ENCODE measurements at places on chromosomes 12 and 14.

GRCh38 chr12:11795192-11795912 lies 145.9 kb downstream of the ETV6 start:
- DNase-seq: no peak

- no peak for DNase-seq
Observed at GRCh38 chr14:55745906-55746305, 165.9 kb downstream of the KTN1 start.

DNA sequence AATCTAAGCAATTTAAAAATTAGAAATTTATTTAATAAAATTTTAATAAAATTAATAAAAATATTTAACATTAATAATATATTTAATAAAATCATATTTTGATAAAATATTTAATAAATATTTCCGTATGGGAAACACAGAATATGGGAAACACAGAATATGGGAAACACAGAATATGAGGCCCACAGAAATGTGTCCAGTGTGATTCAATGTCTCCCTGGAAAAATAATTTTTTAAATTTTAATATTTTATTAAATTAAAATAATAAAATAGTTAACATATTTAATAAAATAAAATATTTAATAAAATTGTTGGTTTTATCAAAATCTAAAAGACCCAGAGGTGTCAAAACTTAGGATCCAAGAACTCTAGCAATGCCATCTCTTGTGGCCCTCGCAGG lies 186.4 kb downstream of the TMEM132D start:
- no peak for DNase-seq

DNA sequence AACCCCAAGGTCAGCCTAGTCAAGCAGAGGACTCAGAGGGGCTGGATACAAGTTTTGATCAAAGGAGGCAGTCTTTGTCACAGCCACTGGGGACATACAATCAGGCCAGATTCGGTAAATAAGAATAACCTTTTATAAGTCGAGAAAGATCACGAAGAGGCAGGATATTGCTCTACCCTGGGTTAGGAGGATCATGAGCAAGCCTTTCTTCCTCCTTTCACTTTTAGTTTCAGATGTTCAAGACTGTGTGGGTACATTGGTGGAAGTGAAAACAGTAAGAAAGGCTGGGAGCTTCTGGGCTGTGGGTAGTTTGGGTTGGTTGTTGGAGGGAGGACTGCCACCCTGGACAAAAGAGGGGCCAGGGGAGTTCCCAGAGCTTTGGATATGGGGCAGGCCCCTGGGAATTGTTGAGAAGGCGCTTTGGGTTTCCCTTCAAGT lies 127.7 kb downstream of the SNAPC1 start:
- no peak for DNase-seq

DNA sequence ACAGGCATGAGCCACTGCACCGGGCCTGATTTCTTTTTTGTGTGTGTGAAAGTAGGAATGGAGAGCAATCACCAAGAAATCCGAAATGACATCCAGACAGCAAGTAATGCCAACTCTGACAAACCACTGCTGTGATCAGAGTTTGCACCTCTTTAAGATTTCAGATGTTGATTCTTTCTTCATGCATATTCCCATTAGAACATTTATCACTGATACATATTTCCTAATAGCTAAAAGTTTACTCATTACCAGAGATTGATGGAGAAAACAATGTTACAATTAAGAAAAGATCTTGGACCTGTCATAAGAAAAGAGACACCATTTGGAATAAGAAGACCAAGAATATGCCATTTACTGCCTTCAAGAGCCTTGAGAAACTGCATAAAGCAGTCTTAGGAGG lies 217.0 kb upstream of the MGAT4C start:
- no peak for DNase-seq

DNA sequence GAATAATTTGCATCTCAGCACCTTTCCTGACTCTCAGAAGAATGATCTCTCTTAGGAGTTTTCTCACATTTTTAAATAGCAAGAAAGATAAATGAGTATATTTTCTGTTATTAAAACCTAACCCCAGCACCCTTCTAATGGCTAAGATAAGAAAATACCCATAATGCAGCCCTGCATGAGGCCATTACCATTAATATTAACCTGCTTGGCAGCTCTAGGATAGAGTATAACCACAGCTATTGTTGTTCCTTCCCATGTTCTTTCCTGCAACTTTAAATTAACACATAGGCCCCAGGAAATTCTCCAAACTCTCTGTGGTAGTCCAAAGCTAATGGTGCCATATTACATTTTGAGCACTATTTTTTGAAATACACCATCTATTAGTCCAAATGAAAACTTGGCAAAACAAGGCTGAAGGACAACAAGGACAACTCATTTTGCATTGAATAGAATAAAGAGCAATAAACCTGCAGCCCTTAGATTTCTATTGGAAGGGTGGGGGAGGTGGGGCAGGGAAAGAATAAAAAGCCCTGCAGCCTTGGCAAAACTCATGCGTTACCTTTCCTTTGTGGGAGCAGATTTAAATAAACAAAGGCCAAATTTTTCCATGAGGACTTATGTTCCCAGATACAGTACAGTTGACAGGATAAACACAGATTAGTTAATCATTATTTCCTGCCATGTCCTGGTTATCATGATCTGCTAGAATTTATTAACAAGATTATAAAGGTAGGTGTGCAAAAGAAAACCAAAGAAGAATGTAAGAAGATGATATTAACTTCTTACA lies 46.9 kb downstream of the BTG1 start:
- no peak for DNase-seq

DNA sequence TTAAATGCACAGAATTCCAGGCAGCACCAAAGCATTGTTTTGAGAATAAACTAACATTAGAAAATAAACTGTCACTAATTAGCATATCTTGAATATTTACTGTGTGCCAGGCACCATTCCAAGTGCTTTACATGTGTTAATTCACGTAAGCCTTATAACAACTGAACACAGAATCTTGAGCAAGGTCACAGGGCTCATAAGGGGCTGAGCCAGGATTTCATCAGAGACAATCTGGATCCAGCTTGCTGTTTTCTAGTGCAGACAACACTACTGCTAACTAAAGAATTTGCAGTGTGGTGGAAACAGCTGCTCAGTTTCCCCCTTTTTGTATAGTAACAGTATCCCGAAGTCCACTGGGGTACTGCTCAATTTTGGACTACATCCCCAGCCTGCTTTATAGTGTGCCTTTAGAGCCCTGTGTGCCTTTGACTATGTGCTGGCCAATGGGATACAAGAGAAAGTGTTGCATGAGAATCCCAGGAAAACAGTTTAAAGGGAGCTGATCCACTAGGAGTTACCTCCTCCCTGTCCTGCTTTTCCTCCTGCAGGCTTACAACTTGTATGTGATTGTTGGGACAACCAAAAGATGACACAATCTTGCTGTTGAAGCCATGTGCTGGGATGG lies 36.0 kb upstream of the RMST start:
- DNase-seq: no peak

DNA sequence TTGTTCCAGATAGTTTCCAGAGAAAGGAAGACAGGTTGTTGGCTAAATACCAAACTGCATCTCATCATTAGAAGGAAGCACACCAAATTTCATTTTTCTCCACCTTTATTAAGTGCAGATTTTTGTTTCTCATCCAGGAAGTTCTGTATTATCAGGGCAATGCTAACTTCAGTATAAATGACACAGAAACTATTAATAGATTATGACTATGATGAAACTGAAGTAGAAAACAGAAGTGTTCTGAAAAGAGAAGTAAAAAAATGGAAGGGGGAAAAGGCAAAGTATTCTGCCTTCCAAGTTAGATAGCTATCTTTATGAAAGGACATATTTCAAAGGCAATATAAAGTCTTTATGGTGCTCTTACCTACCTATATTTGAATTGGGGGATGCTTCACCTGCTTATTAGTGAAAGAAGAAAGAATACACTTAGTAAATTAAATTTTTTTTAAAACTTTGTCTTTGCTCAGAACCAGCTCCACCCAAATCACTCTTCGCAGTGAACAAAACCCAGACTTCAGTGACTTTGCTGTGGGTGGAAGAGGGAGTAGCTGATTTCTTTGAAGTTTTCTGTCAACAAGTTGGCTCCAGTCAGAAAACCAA lies 223.9 kb downstream of the PTPRO start:
- no peak for DNase-seq

DNA sequence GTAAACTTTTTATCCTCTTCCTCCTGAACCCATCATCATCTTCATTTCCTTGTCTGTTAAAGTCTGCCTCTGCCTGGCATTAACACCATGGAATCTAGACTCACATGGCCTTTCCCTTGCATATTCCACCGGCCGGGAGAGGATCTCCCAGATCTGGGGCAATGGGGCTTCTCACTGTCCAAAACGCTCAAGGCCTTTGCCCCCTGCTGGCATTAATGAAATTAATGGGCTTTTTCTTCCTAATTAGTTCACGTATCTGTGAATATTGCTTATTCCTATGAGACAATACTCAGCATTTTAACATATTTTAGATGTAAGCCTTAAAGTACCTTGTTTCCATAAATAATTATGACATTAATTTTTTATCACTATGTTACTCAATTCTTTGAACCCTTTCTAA lies 42.9 kb upstream of the CAPRIN2 start:
- no peak for DNase-seq

- DNase-seq: no peak
Observed at GRCh38 chr14:22084393-22085281, 411.0 kb upstream of the OR4E1 start.

DNA sequence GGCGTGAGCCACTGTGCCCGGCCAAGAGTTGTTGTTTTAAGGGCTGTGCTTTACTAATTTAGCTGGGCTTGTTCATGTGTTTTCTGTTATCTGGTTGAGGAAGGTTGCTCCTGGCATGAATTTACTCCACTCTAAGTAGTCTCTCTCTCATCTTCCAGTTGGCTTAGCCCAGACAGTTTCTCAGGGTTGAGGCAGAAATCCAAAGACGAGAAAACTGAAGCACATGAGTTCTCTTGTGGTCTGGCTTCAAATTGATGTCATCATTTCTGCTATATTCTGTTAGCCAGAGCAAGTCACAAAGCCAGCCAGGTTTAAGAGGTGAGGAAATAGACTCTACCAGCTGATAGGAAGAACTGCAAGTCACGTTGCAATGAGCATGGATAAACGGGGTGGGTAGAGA lies 57.9 kb downstream of the E2F7 start:
- DNase-seq: no peak

- no peak for DNase-seq
Observed at GRCh38 chr14:105866841-105867321, 340.5 kb downstream of the TMEM121 start.

DNA sequence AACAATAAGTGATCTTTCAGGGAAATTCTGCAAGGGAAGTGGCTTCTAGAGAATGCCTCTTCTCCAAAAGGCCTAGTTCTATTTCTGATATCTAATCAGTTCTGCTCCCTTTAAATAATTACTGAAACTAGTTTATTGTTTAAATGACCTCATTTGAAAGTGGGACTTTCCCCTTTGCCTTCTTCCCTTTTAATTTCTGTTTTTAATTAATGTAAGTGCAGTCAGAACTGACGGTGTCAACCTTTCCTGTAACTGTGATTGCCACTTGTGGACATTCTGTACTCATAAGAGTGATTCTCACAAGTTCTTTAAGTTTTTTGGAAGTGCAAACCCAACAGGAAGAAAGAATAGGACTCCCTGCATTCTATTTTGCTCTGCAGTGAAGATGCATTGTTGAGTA lies 265.3 kb upstream of the PLEKHG7 start:
- no peak for DNase-seq

- DNase-seq: no peak
Observed at GRCh38 chr12:123767613-123768012, 5.5 kb downstream of the DNAH10 start.

DNA sequence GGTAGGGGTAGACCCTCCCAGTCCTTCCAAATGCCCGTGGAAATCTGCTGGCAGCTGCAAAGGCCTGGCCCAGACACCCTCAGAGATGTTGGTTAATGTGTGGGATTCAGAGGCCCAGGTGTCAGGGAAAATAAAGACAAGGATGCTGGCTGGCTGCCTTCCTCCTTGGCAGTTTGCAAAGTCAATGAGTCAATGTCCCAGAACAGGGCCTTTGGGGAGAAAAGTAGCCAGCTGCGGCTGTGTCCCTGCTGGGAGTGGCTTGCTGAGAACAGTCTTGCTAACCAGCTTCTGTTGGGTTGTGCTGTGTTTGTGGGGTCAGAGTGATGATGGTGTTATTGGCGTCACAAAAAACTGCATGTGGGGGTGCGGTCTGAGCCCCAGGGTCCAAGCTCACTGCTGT lies 29.2 kb downstream of the GLRX5 start:
- DNase-seq: no peak

DNA sequence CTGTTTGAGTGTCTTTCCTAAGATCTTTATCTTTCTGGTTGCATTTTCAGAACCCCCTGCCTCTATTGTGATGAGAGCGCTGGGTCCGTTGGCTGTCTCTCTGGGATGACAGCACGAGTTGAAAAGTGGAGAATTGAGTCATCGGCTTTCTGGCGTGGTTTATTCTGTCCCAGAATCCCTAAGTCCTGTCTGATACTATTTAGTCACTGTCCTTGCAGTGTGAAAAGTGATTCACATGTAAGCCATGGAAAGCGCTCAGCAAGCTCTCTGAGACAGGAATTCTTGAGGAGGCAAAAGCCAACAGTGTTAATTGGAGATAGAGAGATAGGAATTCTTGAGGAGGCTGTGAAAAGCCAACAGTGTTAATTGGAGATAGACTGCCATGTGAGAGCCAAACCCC lies 121.7 kb downstream of the CHST11 start:
- no peak for DNase-seq

- DNase-seq: no peak
Observed at GRCh38 chr12:126040307-126040706, 975.1 kb downstream of the AACS start.

Measured in cortex of kidney (tissue), 1 donor.